ENCODE measurements at places on chromosomes 5 and 9.

DNA sequence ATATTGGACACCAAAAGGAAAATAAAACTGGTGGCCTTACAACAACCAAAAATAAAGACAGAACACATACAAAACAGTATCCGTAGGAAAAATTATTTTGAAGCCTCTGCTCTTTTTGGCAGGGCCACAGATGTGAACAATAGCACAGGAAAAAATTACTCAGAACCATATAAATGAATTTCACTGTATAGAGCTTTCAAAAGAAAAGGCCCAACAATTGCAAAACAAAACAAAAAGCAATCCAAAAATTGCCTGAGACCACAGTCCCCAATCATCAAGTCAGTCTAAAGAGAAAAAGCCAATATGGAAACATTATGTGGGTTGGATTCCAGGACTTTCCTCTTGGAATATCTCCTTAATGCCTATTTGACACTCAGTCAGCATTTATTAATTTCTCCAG is 243.8 kb downstream of the CEMIP2 start:
- H3K36me3 ChIP-seq, result no peaks in the 10 kb centered on the region
- H3K27ac ChIP-seq, result no peak overlapping the region
- H3K4me1 ChIP-seq, result no peaks in the 10 kb centered on the region
- DNase-seq, result no peak

GRCh38 chr5:34685485-34686165 is 29.5 kb downstream of the RAI14 start:
- H3K27ac ChIP-seq, result peak overlapping the region; percentile 94
- no peaks in the 10 kb centered on the region for H3K27me3 ChIP-seq
- DNase-seq, result no peak
- H3K36me3 ChIP-seq, result peaks cover 25% of the 10 kb centered on the region
- H3K4me1 ChIP-seq, result peaks cover 69% of the 10 kb centered on the region

- no peaks in the 10 kb centered on the region for H3K36me3 ChIP-seq
- H3K4me1 ChIP-seq, result peaks cover 13% of the 10 kb centered on the region
- H3K27ac ChIP-seq, result no peak overlapping the region
Measured at GRCh38 chr9:84230355-84231145, 110.0 kb downstream of the SLC28A3 start.

GRCh38 chr5:137802282-137803210 is 48.4 kb upstream of the HNRNPA0 start:
- H3K36me3 ChIP-seq, result no peaks in the 10 kb centered on the region
- H3K27ac ChIP-seq, result no peak overlapping the region
- H3K27me3 ChIP-seq, result peaks cover 2% of the 10 kb centered on the region

DNA sequence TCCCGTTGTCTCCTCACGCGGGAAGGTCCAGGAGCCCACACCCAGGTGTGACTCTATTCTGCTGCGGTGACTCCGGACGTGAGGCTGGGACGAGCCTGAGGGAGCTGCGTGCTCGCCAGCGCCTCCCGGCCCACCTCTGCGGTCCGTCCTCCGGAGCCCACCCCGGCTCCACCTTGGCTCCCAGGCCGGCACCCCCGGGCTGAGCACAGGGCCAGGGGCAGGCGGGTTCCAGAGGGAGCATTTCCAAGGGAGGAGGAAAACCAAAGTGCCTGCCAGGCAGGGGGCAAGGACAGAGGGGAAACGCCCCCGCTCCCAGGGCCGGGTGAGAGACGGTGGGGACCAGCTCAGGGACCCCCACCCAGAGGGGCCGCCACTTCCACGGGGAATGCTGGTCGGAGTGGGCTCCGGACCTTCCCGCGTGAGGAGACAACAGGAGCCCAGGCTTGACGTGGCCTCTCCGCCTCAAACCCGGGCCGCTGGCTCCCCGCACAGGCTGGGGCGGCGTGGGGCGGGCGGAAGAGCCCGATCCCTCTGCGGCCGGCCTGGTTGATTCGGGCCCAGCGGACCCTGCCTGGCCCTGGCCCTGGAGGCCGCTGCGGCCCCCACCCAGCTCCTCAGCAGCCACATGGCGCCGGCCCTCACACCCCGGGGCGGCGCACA is 26.0 kb downstream of the IRX4 start:
- no peak overlapping the region for H3K27ac ChIP-seq
- no peak for DNase-seq
- no peaks in the 10 kb centered on the region for H3K36me3 ChIP-seq
- H3K4me1 ChIP-seq, result no peaks in the 10 kb centered on the region
- H3K27me3 ChIP-seq, result peaks cover 24% of the 10 kb centered on the region

DNA sequence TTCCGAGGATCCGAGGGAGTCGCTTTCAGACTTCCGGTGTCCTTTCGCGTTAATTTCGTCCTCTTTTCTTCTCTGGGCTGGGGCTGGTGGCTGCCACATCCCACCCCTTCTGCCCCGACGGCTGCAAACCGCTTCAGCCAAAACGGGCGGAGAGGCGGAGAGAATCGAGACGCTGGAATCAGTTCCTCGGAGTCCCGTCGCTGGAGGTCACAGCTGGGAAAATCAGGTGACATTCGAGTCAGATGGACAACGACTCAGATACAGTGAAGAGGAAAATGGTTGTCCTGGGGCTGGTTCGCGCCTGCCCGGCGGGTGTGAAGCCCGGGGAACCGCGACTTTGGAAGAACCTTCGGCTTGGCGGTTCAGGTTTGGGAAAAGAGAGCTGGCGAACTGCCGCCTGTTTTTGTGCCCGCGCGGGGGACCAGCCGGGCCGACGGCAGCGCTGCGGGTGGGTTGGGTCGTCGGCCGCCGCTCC is 8.9 kb upstream of the NKX2-5 start:
- peak overlapping the region; percentile 13 for H3K27ac ChIP-seq
- no peaks in the 10 kb centered on the region for H3K36me3 ChIP-seq
- peak overlapping the region; percentile 68 for H3K4me3 ChIP-seq

- H3K4me3 ChIP-seq, result no peak overlapping the region
- no peak overlapping the region for H3K27ac ChIP-seq
- peaks cover 4% of the 10 kb centered on the region for H3K27me3 ChIP-seq
- H3K36me3 ChIP-seq, result no peaks in the 10 kb centered on the region
Measured at GRCh38 chr9:19770973-19771372, 17.9 kb downstream of the SLC24A2 start.

DNA sequence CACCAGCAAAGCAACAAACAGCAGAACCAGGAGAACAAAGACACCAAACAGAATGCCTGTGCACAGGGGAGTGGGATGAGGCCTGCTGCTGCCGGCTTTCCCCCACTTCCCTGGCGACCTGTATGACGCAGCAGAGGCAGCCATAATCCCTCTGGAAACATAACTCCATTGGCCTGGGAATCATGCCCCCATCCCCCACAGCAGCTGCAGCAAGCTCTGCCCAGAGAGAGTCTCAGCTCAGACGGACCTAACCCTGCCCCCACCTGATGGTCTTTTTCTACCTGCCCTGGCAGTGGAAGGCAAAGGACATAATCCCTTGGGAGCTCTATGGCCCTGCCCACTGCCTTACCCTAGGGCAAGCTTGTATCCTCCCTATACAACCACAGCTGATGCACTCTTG is 81.8 kb upstream of the FANCC start:
- DNase-seq, result no peak
- H3K27ac ChIP-seq, result no peak overlapping the region
- no peaks in the 10 kb centered on the region for H3K4me1 ChIP-seq
- H3K4me3 ChIP-seq, result no peak overlapping the region

DNA sequence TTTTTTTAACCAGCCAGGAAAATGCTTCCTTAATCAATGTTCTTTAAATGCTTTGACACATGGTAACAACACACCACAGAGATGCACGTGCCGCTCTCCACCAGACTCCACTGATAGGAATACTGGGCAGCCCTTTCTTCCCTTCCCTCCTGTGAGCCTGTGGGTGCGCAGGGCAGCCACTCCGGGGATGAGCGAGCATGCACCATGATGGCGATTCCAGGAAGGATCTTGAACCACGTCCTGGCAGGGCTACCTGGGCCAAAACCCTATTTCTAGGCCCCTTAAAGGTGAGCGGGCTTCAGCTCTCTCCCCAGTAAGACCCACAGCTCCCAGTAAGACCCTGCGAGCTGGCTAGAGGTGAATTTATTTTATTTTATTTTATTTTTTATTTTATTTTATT is 128.2 kb downstream of the MVB12B start:
- DNase-seq, result no peak
- no peak overlapping the region for H3K4me3 ChIP-seq
- peaks cover 5% of the 10 kb centered on the region for H3K36me3 ChIP-seq
- no peak overlapping the region for H3K27ac ChIP-seq
- peaks cover 38% of the 10 kb centered on the region for H3K4me1 ChIP-seq
- H3K27me3 ChIP-seq, result no peaks in the 10 kb centered on the region

DNA sequence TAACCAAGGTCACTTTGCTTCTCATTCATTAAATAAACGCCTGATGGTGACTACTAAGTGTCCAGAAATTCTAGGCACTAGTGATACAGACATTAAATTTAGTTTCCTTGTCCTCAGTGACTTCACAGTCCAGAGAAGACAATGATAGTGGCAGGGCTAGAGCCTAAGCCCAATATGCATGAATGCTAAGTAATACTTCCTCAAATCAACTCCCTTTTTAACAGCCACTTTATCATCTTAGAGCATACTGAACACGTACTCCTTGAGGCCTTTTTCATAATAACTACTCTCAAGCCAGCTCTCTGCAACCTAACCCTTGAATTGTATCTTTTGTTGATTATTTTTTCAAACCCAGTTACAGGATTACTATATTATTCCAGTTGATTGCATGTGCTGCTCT is 74.1 kb downstream of the STX17 start:
- no peak overlapping the region for H3K27ac ChIP-seq
- no peak for DNase-seq
- no peaks in the 10 kb centered on the region for H3K27me3 ChIP-seq
- peaks cover 11% of the 10 kb centered on the region for H3K36me3 ChIP-seq

DNA sequence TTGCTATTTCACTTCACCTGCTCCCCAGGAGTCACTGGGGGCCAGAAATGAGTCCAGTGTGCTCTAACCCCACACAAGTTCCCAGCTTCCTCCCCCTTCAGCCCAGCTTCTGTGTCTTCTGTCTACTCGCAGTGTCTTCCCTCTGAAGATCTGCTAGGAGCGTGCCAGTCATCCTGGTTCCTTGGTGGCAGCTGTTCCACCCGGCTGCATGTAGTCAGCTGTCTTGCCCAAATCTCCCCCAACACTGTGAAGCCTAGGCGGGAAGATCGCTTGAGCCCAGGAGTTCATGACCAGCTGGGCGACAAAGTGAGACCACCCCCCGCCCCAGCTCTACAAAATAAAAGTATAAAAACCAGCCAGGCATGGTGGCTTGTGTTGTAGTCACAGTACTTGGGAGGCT is 154.0 kb downstream of the GDNF start:
- no peaks in the 10 kb centered on the region for H3K4me1 ChIP-seq
- DNase-seq, result no peak
- no peak overlapping the region for H3K4me3 ChIP-seq
- no peaks in the 10 kb centered on the region for H3K27me3 ChIP-seq
- peaks cover 9% of the 10 kb centered on the region for H3K36me3 ChIP-seq
- H3K27ac ChIP-seq, result no peak overlapping the region

- peaks cover 40% of the 10 kb centered on the region for H3K4me1 ChIP-seq
- no peaks in the 10 kb centered on the region for H3K27me3 ChIP-seq
- DNase-seq, result no peak
Measured at GRCh38 chr5:149489605-149490037, 61.6 kb downstream of the CSNK1A1 start.

GRCh38 chr5:278646-279045 is 7.2 kb downstream of the PDCD6 start:
- no peak for DNase-seq
- no peaks in the 10 kb centered on the region for H3K27me3 ChIP-seq
- H3K27ac ChIP-seq, result no peak overlapping the region
- peaks cover 37% of the 10 kb centered on the region for H3K36me3 ChIP-seq
- peaks cover 1% of the 10 kb centered on the region for H3K4me1 ChIP-seq
- no peak overlapping the region for H3K4me3 ChIP-seq

DNA sequence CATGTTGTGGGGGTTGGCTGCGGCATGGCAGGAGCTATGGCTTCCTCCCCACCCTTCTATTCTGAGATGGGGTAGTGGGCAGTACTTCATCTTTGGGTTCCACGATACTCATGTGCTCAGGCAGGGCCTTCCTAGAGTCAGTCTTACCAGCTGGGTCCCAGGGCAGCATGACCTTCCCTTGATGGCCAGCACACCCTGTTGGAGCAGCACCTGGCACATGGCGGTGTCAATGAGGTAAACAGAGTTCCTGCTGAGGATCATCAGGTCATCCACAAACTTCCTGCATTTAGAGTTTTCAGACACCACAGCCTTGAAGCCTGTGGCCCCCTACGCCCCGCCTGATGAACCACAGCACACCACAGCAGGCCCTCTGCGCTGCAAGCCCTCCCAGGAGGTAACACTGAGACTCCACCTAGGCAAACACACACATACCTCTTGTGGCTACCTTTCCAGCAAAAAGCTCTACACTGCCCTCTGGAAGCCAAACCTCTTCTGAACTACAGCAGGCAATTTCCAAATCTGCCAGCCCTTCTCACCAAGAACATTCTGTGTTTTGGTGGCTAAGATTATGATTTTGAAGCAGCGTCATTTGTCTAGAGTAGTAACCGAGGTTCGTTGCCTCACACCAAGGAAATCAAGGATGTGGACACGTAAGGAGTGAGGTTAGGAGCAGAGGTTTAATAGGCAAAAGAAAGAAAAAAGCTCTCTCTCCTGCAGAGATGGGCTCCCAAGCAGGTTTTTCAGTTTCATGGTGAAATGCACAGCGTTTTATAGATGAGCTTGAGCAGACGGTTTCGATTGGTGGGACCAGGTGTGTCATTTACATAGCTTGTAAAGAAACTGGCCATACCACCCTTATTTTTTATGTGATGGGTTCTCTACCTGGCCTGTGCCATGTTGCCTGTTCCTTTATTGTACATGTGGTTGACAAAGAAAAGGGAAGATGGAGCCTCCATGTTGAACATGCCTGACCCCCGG is 20.3 kb upstream of the TMEM174 start:
- H3K4me1 ChIP-seq, result peaks cover 3% of the 10 kb centered on the region
- H3K4me3 ChIP-seq, result no peak overlapping the region
- H3K36me3 ChIP-seq, result no peaks in the 10 kb centered on the region
- no peak overlapping the region for H3K27ac ChIP-seq
- no peak for DNase-seq
- H3K27me3 ChIP-seq, result peaks cover 4% of the 10 kb centered on the region

DNA sequence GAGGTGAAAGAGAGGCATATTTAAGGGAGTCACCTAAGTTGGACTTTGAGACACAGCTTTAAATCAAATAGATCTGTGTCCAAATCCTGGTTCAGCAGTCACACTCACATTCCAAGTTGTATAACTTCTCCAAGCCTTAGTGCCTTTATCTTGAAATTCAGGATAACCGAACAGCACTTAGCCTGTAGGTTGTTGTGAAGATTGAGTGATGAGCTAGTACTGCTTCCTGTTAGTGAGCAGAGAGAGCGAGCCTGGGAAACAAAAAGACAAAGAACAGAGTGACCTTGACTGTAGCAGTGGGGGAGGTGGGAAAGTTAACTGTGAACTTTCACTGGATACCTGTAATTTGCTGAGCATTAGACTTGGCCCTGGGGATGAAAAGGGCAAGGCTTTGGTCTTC is 22.4 kb downstream of the MAML1 start:
- H3K27me3 ChIP-seq, result no peaks in the 10 kb centered on the region
- DNase-seq, result no peak
- peak overlapping the region; percentile 10 for H3K4me3 ChIP-seq
- peak overlapping the region; percentile 74 for H3K27ac ChIP-seq

DNA sequence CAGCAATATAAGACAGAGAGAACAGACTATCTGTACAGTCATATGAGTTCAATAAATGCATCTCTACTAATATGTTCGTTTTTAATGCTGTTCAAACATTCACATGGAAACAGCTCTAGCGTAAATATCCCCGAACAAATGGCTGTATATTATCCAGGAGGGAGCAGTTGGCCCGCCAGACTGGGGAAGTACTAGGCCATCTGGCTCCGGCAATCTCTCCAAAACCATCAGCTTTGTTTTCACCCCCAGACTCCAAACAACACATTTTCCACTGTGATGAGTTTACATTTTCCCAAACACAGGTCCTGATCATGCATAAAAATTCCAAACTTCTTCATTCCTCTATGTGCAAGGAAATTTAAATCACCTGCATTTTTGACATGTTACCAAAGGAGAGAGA is 8.7 kb downstream of the EBF1 start:
- peak overlapping the region; percentile 22 for H3K4me3 ChIP-seq
- H3K4me1 ChIP-seq, result peaks cover 27% of the 10 kb centered on the region
- peaks cover 64% of the 10 kb centered on the region for H3K27me3 ChIP-seq
- no peak for DNase-seq
